Liver (tissue), 10 donors: ENCODE measurements at places on chromosomes 5 and 9. TPM values are rescaled to one million over a fixed set of nuclear protein-coding genes. Genes with fewer than 3 reads are reported as not detected.

GRCh38 chr9:13845460-13845859, 468.5 kb downstream of the NFIB start:
- no peak overlapping the region for H3K4me3 ChIP-seq
- H3K27ac ChIP-seq = no peak overlapping the region
- no peaks in the 10 kb centered on the region for H3K36me3 ChIP-seq
- DNase-seq = no peak

GRCh38 chr9:117587263-117587662, 116.9 kb upstream of the TLR4 start:
- H3K36me3 ChIP-seq = no peaks in the 10 kb centered on the region
- no peaks in the 10 kb centered on the region for H3K4me1 ChIP-seq

LCN15 gene
- not detected for polyA plus RNA-seq

DNA sequence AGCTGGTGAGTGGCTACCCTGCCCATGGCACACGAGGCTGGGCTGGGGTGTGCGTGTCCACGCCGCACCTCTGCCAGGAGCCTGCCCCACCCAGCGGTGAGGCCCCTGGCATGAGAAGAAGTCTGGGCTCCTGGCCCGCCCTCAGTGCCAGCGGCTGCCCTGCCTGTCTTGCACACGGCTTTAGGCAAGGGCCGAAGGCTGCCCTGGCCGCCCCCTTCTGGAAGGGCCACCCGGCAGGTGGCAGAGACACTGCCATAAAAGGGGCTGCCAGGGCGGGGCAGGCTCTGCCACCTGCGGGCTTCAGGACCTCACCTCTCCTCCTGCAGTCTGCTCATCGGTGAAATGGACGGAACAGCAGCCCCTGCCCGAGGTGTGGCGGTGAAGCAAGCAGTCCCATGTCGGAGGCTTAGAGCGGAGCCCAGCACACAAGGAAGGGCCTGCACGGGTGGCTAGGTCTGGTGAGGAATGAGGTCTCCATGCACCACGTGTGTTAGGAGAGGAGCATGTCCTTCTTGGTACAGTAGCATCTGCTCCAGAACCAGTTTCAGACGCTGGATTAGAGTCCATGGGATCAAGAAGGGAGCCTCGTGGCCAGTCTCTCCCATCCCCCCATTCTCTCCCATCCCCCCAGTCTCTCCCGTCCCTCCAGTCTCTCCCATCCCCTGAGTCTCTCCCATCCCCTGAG, 34.8 kb upstream of the TMEM250 start:
- H3K4me3 ChIP-seq = no peak overlapping the region
- no peaks in the 10 kb centered on the region for H3K27me3 ChIP-seq
- no peak overlapping the region for H3K27ac ChIP-seq

TAF11L14 gene
- polyA plus RNA-seq = not detected

SAPCD2 gene
- 0.38 TPM for polyA plus RNA-seq

CCL28 gene
- polyA plus RNA-seq = 0.61 TPM

GRCh38 chr5:34490506-34491250, 165.4 kb upstream of the RAI14 start:
- no peaks in the 10 kb centered on the region for H3K27me3 ChIP-seq
- H3K36me3 ChIP-seq = no peaks in the 10 kb centered on the region
- no peak overlapping the region for H3K4me3 ChIP-seq
- H3K27ac ChIP-seq = no peak overlapping the region
- H3K4me1 ChIP-seq = peaks cover 6% of the 10 kb centered on the region
- DNase-seq = no peak

GABRA6 gene
- not detected for polyA plus RNA-seq

DNA sequence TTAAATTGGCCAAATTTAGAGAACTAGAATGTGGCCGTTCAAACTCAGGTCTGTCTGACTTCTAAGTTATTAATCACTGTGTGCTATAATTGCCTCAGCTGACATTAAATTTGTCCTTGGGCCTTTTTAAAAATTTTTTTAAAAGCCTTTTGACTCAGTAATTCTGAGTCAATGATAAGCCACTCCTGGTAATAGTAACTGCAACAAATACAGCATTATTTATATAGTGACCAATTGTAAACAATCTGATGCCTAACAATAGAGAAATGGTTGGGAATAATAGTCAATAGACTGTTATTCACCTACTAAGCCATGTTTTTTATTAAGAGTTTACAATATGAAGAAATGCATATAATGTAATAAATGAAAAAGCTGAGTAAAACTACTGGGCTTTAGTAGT, 70.9 kb upstream of the FSD1L start:
- peaks cover 2% of the 10 kb centered on the region for H3K36me3 ChIP-seq
- H3K4me1 ChIP-seq = no peaks in the 10 kb centered on the region
- H3K4me3 ChIP-seq = no peak overlapping the region
- no peak overlapping the region for H3K27ac ChIP-seq
- no peak for DNase-seq
- H3K27me3 ChIP-seq = no peaks in the 10 kb centered on the region

DNA sequence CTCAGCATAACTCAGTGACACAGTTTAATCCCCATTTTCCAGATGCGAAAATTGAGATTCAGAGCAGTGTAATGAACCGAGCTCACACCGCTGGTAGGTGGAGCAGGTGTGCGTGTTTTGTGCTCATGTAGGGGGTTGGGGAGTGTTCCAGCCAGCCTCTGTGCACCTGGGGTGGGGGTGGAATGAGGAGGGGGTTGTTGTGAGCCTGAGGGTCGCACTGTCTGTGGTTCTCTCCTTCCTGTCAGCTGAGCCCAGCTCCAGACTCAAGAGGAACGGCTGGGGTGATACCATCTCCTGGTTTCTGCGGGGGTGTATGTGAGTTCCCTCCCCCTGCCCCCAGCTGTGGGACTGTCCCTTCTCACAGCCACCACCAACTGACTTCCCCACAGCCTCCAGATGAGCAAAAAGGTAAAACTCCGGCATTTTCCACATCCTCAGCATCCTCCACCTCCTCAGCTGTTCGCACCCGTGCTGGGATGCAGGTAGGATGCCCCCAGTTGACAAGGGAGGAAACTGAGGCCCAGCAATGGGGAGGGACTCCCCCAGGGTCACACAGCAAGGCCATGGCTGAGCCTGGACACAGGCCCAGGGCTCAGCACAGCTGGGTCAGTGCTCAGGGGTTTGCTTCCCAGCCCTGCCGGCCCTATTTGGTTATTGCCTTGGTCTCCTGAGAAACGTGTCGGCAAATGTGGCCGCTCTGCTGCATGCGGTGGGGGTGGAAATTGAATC, 2.1 kb downstream of the SH2D3C start:
- no peak overlapping the region for H3K27ac ChIP-seq
- no peaks in the 10 kb centered on the region for H3K36me3 ChIP-seq
- H3K4me1 ChIP-seq = no peaks in the 10 kb centered on the region

ABO gene
- polyA plus RNA-seq = not detected

NRG2 gene
- 0.07 TPM for polyA plus RNA-seq
